ENCODE measurements at places on chromosomes 16 and 17. TPM values are rescaled to one million over a fixed set of nuclear protein-coding genes. Genes with fewer than 3 reads are reported as not detected.

Gene PIMREG
- 0.84 TPM for total RNA-seq

Gene COX11
- 47.4 TPM for total RNA-seq

Gene CMTM2
- 1.3 TPM for total RNA-seq

DNA sequence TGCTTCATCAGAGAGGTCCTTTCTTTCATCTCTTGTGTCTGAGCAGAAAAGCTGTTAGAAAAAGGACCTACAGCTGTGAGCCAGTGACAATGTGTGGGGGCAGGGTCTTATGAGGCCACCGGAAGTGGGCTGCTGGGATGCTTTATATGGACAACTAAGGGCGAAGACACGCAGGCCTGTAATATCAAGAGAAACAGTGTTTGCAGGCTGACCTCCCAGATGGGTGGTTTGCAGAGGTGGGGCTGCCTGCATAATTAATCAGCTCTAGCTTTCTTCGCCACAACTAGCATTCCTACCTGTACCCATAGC is 30.4 kb upstream of the SALL1 start:
- DNase-seq = no peak

DNA sequence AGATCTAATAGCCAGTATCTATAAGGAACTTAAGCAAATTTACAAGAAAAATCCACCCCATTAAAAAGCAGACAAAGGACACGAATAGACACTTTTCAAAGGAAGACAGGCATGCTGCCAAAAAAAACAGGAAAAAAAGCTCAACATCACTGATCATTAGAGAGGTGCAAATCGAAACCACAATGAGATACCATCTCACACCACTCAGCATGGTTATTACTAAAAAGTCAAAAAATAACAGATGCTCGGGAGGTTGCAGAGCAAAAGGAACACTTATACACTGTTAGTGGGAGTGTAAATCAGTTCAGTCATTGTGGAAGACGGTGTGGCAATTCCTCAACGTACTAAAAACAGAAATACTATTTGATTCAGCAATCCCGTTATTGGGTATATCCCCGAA is 9.6 kb downstream of the STX8 start:
- no peak for DNase-seq

GRCh38 chr17:2745317-2746037 is 4.0 kb downstream of the CCDC92B start:
- no peak for DNase-seq

- DNase-seq = no peak
Observed at GRCh38 chr17:34671191-34671590, 91.8 kb downstream of the TMEM132E start.

- no peak for DNase-seq
Observed at GRCh38 chr17:18944646-18945045, 7.3 kb upstream of the SLC5A10 start.

DNA sequence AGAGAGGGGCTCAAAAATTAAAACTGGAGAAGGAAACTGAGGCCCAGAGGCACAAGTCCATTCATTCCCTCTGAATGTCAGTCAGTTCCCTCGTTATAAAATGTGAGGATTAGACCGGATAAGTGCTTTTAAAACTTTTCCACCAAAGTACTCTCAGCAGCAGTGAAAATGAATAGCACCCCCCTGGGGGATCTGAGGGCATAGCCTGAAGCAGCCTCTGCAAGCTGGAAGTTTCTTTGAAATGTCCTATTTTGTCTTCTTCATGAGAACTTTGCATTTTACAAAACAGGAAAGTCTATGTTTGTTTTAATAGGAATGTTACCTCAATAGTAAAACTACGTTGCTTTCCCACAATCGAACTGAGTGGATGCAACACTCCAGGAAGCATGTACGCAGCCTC is 273.0 kb downstream of the CEP112 start:
- DNase-seq = no peak

DNA sequence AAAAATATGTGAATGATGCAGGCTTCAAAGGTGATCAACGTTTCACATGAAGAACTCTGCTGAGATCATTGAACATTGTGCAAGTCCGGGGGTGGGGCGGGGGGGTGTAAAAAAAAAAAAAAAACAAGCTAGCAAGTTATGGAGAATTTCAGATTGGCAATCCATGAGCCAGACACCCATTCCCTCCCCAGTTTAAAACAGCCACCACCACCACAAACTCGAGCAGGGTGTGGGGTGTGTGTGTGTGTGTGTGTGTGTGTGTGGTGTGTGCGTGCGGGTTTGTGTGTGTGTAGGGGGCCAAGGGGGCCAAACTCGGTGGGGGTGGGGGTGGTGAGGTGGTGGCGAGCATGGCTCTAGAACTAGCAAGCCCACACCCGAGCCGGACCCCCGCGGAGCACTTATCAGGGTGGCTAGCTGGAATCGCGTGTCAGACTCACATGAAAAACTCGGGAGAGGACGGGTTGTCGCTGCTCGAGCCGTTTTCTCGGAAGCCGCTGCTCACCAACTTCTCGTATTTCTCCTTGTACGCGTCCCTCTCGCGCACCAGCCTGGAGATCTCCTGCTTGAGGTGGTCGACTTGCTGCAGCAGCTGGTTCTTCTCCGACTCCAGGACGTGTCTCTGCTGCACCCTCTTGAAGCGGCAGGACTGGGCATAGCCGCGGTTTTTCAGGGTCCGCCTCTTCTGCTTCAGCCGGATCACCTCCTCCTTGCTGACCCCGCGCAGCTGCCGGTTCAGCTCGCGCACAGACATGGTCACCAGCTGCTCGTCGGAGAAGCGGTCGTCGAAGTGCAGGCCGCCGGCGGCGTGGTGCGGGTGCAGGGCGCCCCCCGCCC is 2.0 kb downstream of the MAF start:
- peak; percentile 81 for DNase-seq

All from aorta (tissue), 5 donors.